ENCODE measurements at places on chromosomes 3 and 15.

- no peak for DNase-seq
Observed at GRCh38 chr3:28286595-28286994, 45.2 kb downstream of the CMC1 start.

- DNase-seq: no peak
Observed at GRCh38 chr15:60821462-60822061, 342.6 kb upstream of the ICE2 start.

GRCh38 chr15:65580287-65580686, 30.6 kb downstream of the INTS14 start:
- DNase-seq: no peak

DNA sequence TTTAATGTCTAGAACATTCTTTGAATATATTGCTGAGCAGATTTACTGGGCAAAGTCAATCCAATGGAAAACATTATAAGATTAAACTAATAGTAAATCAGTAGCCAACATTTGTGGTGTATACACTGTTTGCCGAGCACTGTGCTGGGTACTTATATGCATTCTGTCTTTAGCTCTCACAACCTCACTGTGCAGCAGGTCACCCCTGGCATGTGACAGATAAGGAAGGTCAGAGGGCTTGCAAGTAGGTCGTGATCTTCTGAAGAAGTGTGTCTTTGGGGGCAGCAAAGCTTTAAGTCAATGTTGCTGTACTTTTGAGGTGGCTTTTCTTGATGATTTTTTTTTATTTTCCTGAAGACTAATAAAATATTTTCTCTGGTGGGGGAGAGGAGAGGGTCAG, 62.2 kb downstream of the TCAIM start:
- DNase-seq: no peak
